WTC11 (cell line): ENCODE measurements at places on chromosomes 16 and 17.

DNA sequence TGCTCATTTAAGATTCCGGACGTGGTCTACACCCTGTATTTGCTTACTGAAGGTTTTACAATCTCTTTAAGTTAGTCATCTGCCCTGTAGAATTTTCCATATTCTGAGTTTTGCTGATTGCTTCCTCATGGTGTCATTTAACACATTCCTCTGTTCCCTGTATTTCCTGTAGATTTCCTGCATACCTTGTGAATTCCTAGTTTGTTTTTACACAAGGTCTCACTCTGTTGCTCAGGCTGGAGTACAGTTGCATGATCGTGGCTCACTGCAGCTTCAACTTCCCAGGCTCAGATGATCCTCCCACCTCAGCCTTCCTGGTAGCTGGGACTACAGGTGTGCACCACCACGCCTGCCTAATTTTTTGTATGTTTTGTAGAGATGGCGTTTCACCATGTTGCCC, 66.8 kb downstream of the CMIP start:
- no peak for DNase-seq

- DNase-seq: no peak
These were observed 220.5 kb downstream of the PARN start for GRCh38 chr16:14409563-14409962.

DNA sequence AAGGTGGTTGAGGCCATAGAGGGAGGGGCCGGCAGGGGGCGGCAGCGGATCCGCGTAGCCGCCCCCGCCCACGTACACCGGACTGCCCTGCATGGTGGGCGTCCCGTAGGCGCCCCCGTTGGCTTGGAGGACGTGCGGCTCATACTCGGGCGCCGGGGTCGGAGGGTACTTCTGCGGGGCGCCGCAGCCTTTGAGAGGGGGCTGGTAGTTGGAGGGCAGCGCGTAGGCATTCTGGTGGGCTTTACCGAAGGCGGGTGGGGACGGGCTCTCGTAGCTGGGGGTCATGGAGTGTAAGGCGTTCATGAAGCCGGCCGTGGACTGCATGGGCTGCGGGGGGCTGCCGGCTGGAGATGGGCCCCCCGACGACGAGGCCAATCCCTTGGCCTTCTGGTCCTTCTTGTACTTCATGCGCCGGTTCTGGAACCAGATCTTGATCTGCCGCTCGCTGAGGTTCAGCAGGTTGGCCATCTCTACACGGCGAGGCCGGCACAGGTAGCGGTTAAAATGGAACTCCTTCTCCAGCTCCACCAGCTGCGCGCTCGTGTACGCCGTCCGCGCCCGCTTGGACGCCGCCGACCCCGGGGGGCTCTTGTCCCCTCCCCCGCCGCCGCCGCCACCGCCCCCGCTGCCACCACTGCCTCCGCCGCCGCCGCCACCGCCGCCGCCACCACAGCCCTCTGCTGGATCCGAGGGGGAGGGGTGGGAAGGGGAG, 5.7 kb upstream of the HOXB2 start:
- DNase-seq: peak; percentile 57

- no peak for DNase-seq
These were observed 7.0 kb downstream of the CDR2L start for GRCh38 chr17:74994440-74994839.
